ENCODE measurements at places on chromosomes 1 and 21.

GRCh38 chr1:231187571-231187970 lies 25.7 kb downstream of the TRIM67 start:
- DNase-seq = no peak

DNA sequence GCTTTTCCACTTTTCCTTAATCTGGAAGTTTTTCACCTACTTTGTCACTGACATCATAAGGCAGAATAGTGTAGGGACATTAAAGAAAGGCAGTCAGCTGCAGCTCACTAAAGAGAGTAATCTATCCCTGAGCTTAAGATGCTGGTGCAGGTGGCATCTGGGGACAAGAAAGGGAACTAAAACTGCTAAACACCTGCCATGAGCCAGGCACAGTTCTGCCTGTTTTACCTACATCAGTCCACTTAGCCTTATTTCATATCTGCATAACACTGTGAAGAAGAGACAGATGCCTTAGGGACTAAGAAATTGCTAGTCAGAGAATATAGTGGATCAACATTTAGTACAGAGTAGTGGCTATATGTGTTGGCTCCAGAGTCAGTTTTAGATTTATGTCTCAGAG lies 88.1 kb downstream of the GPATCH2 start:
- DNase-seq = no peak

- DNase-seq = peak; percentile 14
Measured at GRCh38 chr1:45051005-45051772, 39.1 kb downstream of the UROD start.

GRCh38 chr1:49102752-49103151 lies 326.1 kb upstream of the BEND5 start:
- no peak for DNase-seq

DNA sequence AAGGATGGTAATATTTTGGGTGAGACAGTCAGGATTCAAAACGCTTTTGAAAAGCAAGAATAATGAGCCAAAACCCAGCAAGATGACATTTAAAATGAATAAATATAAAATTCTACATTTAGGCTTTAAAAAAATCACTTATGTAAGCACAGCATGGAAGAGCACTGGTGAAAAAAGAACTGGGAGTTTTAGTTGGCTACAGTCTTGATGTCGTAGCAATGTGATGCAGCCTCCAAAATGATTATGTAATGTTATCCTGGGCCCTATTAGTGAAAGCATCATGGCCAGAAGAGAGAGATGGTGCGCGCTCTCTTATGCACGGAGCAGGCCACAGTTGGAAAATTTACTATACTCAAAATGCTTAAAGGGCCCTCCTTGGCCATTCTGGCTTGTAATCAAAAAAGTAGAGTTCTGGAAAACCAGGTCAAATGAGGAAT lies 5.1 kb downstream of the KCNJ9 start:
- no peak for DNase-seq

DNA sequence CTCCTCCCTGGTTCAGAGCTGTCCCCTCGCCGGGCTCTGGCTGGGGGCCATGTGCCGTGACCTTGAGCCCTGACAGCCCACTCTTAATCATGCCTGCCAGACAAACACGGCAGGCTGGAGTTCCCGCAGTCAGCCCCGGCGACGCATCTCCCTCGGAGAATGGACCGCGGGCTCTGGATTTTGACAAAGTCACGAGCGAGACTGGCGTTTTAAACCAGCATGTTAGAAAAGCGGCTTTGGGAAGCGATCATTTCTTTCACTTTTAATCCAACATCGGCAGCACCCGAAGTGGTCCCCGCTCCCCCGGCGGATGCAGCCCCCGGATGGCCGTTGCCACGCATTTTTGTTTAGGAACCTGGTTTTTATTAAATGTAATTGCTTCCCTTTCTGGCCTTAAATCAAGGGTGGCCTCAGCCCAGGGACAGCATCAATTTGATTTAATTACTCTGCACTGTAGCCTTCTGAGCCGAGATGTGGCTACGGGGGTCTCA lies 70.9 kb downstream of the PRDM16 start:
- DNase-seq = no peak

GRCh38 chr1:94463056-94463764 lies 45.0 kb downstream of the ABCD3 start:
- no peak for DNase-seq

DNA sequence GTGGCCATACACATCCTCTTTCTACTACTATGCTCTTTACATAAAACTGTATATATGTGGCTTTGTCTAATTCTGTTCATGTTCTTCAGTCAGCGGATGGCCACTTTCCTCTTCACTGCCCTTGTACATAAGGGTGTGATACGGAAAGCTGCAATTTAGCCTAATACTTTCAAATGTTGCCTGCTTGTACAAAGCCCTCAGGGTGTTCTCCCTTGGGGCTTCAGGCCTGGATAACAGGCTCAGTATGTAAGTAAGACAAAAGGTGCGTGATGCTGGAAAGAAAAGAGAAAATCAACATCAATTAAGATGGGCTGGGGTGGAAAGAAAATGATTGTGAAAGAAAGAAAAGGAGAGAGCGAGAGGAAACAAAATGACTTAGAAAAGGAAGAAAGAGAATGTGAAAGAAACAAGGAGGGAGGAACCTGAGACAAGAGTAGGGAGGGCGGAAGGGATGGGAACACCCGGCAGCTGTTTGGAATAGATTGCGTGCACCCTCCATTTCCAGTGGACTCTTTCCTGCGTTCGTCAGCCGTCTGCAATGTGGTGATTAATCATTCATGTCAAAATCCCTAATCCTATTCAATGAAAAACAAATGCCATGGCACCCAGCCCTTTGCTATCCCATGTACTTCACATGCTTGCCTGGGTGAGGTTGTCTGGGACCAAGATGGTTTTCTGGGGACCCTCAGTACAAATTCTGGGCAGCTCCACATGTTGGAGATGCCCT lies 553.6 kb downstream of the NUF2 start:
- DNase-seq = no peak

GRCh38 chr1:53608676-53609075 lies 130.3 kb downstream of the GLIS1 start:
- no peak for DNase-seq

DNA sequence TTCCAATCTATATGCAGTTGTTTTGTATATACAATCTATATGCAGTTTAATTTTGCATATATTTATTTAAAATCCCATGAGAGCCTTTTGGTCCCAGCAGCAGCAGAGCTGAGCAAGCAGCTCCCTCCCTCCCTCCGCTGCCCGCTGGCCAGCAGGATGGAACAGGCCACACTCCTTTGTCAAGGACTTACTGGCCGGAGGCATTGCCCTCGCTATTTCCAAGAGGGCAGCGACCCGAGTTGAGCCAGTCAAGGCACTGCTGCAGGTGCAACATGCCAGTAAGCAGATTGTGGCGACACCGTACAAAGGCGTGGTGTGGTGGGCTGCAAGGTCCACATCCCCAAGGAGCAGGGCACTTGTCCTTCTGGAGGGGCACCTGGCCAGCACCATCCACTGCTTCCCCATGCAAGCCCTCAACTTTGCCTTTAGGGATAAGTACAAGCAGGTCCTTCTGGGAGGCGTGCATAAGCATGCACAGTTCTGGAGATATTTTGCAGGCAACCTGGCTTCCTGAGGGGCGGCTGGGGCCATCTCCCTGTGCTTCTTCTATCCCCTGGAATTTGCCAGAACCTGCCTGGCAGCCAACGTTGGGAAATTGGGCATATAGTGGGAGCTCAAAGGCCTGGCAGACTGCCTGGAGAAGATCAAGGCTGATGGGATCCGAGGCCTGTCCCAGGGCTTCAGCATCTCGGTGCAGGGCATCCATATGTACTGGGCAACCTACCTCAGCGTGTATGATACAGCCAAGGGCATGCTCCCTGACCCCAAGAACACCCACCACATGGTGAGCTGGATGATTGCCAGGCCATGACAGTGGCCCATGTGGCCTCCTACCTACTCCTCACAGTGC lies 92.2 kb downstream of the OSBPL9 start:
- DNase-seq = peak; percentile 26

- no peak for DNase-seq
Measured at GRCh38 chr1:230191079-230191804, 124.2 kb downstream of the GALNT2 start.

GRCh38 chr1:64861611-64862010 lies 104.7 kb downstream of the JAK1 start:
- peak; percentile 40 for DNase-seq

DNA sequence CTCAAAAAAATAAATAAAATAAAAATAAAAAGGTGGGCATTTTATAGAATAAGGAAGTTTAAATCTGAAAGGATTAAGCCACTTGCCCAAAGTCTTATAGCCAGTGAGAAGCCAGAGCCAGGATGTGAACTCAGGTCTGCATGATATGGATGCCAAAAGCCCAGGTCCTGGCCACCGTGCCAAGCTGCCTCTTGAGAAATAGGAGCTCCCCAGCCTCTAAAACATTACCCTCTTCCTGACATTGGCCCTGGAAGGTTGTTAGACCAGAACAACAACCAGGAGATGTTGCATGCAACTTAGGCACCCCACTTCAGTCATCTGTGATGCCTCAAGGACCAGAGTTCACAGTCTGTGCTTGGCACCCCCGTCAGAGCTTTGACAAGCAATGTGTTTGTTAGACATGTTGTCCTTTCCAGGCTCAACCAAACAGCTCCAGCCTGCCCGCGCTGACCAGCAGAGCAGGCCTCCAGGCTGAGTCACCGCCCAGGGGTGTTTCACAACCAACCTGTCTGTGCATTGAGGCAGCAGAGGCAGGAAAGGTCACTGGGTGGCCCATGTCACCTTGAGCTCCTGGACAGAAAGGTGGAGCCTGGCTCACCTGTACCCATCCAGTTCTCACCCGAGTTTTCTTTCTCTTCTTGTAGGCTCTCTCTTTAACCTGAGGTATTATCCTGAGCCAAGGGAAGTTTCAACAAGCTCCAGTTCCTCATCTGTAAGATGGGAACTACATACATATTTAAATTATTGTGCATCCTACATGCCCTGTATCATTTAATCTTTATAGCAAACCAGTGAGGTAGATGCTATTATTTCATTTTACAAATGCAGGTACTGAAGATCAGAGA lies 14.9 kb upstream of the MED18 start:
- no peak for DNase-seq

GRCh38 chr1:35762141-35762540 lies 7.6 kb downstream of the CLSPN start:
- no peak for DNase-seq

- no peak for DNase-seq
Measured at GRCh38 chr21:30164796-30165195, 1.8 kb downstream of the CLDN17 start.

DNA sequence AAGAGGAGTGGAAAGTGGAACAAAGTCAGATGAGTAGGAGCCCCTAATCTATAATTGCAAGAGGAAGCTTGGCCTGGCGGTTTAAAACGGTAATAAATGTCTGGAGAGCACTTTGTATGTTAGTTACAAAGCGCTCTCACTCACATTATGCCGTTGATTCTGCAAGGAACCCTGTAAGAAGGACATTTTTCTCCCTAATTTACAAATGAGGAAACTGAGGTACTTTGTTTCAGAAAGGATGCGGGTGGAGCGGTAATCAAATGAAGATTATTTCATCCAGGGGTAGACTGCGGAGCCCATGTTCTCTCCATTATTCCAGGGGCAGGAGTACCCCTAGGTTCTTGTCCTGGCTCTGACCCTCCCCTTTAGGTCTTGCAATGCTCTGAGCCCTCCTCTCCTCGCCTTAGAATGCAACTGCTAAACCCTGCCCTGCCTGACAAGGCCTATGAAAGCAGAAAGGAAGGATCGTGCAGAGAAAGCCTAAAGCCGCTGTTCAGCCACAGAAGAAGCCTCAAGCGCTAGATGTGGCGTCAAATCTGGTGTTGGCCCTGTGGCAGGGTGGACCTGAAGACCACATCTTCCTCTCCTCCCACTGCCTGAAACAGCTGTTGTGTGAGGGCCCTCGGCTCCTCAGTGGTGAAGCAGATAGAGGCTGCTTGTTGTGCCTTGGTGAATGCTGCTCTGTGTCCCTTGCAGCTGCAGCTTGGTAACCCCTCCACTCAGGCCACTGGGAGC lies 588 bp upstream of the PACC1 start:
- no peak for DNase-seq

DNA sequence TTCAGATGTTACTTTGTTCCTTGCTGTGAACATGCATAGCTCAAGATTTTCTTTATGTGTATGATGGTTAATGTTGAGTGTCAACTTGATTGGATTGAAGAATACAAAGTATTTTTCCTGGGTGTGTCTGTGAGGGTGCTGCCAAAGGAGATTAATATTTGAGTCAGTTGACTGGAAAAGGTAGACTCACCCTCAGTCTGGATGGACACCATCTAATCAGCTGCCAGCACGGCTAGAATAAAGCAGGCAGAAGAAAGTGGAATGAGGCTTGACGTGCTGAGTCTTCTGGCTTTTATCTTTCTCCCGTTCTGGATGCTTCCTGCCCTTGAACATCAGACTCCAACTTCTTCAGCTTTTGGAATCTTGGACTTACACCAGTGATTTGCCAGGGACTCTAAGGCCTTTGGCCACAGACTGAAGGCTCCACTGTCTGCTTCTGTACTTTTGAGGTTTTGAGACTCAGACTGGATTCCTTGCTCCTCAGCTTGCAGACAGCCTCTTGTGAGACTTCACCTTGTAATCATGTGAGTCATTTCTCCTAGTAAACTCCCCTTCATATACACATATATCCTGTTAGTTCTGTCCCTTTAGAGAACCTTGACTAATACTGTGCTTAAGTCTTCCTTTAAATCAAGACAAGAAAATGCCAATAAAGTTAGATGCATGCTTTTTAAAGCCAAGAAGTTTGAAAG lies 626.6 kb downstream of the KCNT2 start:
- DNase-seq = no peak

DNA sequence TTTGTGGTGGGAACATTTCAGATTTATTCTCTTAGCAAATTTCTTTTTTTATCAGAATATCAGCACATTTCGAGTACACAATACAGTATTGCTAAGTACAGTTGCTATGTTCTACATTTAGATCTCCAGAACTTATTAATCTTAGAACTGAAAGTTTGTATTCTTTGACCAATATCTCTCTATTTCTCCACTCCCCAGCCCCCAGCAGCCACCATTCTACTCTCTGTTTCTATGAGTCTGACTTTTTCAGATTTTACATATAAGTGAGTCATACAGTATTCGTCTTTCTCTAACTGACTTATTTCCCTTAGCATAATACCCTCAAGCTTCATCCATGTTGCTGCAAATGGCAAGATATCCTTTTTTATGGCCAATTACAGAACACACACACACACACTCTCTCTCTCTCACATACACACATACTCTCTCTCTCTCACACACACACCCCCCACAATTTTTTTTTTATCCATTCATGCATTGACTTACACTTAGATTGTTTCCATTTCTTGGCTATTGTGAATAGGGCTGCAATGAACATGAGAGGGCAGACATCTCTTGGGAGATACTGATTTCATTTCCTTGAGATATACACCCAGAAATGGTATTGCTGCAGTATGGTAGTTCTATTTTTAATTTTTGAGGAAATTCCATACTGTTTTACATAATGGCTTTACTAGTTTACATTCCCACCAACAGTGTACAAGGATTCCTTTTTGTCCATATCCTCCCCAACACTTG lies 15.7 kb downstream of the RPTN start:
- DNase-seq = no peak

GRCh38 chr1:99252630-99253029 lies 11.7 kb upstream of the PLPPR4 start:
- DNase-seq = no peak

DNA sequence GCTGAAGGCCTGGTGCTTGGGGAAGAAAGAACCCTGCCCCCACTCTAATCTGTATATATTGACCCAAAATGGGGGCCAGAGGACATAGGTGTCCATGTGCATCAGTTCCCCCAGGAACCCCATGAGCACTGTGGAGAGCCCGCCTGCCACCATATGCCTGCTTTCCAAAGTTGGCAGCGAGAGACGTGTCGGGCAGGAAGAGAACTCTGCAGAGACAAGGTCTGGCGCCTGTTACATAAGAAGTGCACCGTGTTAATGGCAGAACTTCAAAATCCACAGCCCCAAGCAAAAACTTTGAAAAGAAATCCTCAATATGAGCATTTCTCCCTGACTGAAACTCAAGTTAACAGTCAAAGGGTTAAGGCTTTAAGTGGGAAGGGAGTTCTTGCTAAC lies 8.0 kb downstream of the CTNNBIP1 start:
- no peak for DNase-seq
